ENCODE measurements at places on chromosomes 5 and 9. TPM values are rescaled to one million over a fixed set of nuclear protein-coding genes. Genes with fewer than 3 reads are reported as not detected.

Gene FKBP15
- 28.9 TPM for total RNA-seq

Gene RNF183
- 5.3 TPM for total RNA-seq

Gene C9
- total RNA-seq = 1.0 TPM

GRCh38 chr9:81549500-81550206 is 139.7 kb downstream of the TLE1 start:
- peak; percentile 27 for DNase-seq

DNA sequence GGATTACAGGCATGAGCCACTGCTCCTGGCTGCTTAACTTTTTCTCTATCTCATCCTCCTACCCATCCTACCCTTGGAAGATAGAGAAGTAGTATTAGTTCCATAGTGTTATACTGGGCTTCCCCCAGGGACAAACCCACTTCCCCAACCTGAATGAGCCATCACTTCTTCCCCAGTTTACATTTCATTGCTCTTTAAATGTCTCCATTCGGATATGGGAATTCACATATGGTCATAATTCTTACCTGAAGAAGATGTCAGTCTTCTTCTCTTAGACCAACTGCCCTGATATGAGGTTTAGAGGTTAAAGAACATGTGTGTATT is 1.9 kb downstream of the CD274 start:
- DNase-seq = no peak

DNA sequence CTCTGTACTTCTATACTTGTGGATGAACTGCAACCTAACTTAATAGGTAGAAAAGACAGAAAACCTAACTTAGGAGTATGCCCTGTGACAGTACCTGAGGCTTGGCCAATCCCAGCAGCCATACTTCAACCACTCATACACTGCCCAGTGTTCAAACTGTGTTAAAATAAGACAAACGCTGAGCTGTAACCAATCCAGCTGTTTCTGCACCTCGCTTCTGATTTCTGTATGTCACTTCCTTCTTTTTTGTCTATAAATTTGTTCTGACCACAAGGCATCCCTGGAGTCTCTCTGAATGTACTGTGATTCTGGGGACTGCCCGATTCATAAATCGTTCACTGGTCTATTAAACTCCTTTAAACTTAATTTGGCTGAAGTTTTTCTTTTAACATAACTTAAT is 41.4 kb downstream of the AUH start:
- DNase-seq = no peak
